ENCODE measurements at places on chromosomes 16 and 17.

- no peak for DNase-seq
Observed at GRCh38 chr17:1713160-1713877, 3.1 kb upstream of the TLCD2 start.

DNA sequence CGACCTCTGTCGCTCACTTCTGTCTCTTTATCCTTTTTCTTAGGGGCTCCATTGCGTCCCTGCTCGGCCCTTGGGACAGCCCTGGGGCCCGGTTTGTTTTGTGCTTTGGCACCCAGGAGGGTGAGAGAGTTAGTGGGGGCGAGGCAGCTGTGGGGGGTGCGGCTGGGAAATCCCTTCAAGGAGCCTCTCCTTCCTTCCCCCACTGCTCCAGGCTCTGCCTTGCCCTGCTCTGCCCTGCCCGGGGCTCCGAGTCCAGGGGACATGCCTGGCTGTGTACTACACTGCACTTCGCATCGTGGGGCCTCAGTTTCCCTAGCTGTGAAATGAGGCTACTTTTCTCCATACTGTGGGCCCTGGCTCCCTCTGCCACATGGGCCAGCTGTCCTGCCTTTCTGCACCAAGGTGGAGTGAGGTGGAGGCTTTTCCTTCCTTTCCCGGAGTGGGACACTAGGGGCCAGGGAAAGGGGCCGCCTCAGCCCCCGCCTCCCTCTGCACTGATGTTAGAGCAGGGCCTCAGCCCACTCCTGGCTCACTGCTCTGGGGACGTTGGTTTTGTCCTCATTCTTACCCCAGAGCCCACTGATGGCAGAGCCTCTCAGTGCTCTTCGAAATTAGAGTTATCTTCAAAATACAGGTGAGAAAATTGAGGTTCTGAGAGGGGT, 980 bp downstream of the LLGL1 start:
- no peak for DNase-seq

- DNase-seq, result no peak
Observed at GRCh38 chr16:67311607-67312488, 14.7 kb downstream of the KCTD19 start.

DNA sequence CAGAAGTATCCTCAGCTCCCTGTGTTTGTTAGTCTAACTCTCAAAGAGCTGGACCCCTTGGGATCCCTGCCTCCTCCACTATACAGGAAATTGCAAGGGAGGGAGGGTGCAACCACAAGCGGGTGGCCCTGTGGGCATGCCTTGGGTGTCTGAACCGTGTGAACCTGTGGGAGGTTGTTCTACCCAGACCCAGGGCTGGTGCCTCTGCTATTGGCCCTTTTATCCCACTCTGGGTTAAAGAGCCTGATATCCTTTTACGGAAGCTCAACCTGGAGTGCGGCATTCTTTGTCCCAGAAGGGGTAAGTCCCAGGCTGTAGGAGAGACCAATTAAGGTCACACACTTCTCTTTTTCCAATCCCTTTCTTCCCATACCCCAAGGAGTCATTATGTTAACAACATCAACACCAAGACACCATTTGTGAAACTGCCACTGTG, 53.4 kb downstream of the ARSG start:
- no peak for DNase-seq

- no peak for DNase-seq
Observed at GRCh38 chr16:87832741-87833502, 36.4 kb downstream of the SLC7A5 start.

GRCh38 chr16:47613251-47613650, 152.1 kb downstream of the PHKB start:
- DNase-seq, result no peak

GRCh38 chr17:44910231-44911106, 4.8 kb downstream of the GFAP start:
- no peak for DNase-seq

DNA sequence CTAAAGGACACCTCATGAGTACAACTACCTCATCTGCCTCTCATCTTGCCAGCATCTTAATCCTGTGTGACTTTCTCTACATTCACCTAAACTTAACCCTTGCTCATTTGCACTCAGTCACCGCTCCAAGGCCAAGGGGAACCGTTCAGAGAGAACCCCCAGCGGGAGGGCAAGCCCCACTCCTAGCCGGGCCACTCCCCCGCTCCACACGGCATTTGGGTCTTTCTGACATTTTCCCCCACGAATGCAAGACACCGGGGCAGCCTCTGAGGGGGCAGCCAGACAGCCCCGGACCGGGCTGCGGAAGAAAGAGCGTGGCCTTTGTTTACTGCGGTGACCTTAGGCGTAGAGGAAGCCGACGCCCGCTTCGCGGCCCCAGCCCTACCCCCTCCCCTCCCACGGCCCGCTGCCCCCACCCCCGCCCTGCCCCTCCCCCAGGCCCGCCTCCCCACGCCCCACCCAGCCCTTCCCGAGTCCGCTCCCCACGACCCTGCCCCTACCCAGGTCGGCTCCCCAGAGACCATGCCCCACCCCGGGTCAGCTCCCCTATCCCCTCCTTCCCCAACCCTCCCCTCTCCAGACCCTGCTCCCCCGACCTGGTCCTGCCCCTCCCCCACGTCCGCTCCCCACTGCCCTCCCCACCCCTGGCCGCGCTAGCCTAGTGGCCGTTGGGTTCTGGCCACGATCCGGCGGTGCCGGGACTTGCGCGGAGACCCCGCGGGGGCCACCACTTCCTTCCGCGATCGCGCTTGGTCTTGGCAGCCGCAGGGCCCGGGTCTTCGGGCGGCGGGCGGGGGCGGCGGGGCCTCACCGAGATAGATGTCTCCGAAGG, 789 bp downstream of the CSNK1D start:
- DNase-seq, result peak; percentile 42

- DNase-seq, result no peak
Observed at GRCh38 chr16:30185683-30186421, 2.5 kb downstream of the CORO1A start.

DNA sequence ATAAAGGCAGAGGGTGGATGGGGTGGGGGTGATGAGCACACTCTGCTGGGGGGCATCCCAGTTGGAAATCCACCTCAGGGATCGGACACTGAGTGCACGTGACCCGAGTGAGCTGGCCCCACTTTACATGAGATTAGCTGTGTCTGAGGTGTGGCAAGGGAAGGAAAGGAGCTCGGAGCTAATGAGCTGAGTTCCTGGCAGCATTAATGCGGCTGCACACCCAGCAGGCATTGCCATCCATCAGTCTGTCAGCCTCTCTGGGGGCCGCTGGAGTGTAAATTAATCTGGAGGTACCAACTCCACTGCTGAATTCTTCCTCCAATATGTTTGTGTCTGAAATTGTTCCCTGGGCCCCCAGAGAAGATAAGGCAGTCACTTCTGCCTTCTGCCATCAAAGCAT, 65.5 kb downstream of the HS3ST2 start:
- no peak for DNase-seq

DNA sequence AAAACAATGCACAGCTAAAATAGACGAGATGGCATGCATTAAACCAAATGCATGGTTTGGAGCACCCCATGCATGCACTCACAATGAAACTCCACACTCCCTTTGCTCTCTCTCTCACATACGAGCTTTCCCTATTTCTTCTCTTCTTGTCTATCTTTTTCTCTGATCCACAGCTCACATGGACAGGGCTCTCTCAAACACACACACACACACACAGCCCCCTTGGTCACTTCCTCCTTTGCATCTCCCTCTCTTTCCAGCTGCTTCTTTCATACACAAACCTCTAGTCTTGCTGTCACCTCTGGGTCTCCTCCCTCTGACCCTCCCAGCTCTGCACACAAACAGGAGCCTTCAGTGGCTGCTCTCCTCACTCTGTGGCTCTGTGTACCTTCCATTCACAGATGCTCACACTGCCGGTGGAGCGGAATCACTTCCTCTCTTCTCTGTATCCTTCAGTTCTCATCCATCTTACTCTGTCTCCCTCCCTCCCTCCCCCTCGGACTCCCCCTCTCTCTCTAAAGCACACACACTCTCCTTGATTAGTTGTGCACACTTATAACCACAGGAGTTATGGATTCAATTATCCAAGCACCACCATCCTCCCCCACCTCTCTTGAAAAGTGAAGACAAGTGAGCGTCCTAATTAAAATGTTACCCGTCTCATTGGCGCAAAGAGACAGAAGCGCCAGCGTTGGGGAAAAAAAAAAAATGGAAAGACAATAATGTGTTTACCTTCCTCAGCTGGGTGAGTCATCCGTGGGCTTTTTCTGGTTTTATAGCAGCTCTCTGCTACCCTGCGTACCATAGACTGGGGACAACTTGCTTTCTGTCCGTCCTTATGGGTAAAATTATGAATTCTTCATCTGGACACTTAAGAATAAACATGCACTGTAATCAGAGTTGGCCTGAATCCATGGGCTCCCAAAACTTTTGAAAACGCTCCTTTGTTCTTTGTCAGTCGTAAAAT, 90.8 kb downstream of the SHISA6 start:
- peak; percentile 39 for DNase-seq

DNA sequence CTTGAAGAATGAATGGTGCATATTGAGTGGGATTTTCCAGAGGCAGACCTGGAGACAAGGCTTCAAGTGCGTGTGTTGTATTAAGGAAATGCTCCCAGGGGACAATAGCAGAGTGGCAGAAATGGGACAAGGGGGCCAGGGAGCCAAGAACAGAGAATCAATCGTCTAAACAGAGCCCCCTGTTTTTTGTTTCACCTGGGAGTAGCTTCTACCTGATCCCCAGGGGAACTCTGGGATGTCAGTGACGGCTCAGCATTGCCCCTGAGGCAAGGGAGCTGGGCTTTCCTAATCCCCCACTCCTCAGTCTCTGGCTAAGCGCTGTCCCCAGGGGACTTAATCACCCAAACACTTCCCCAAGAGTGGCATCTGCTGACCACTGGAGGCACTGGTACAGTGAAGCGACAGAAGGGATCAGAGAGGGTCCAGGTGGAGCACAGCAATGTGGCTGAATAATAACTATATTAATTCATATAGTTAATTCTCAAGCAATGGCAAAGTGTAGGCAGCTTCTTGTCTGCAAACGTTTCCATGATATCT, 35.7 kb upstream of the C16orf78 start:
- no peak for DNase-seq

DNA sequence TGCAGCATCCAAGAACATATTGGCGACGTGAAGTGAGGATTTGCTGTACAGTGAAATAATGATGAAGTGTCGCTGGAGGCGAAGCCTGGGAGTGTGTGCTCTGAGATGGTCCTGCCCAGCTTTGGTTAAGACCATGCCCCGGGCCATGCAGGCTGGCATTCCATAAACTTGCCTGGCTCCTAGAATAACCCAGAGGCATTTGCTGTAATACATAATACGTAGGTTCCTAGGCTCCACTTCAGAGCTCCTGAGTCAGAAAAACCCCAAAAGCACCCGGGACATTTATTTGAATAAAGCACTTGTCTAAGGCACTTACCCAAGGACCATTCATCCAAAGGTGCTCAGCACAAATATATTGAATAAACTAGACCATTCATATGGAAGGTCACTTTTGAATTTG, 279.3 kb downstream of the ABCC12 start:
- DNase-seq, result no peak

Measured in retina (tissue), 1 donor.